ENCODE measurements at places on chromosomes 1 and 21.

DNA sequence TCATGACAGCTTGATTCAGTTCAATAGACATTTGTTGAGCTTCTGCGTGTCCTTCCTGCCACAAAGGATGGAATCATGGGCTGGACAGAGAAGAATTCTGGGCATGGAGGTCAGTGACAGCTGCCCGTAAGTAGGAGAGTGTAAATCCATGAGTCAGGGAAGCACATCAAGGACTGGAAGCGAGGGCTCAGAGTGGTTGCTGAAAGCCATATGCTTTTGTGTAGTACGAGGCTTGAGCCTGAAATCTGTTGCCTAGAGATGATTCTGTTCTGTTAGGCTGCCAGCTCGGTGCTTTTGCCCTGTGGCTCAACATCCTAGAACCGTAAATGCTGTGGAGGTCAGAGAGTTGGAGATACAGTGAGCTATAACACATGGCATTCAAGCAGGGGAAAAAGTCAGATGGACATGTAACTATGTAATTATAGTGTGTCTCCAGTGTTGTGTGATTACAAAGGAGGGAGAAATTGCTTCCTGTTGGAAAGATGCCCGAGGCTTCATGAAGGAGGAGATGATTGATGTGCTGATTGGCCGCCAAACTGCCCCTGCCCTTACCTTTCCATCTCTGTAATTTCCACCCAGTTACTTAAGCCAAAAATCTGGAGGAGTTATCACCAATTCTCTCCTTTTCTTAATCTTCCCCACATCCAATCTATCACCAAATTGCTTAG, 92.8 kb upstream of the CACNA1E start:
- peak; percentile 80 for DNase-seq

- DNase-seq: no peak
Measured at GRCh38 chr1:216356945-216357344, 66.3 kb downstream of the USH2A start.

DNA sequence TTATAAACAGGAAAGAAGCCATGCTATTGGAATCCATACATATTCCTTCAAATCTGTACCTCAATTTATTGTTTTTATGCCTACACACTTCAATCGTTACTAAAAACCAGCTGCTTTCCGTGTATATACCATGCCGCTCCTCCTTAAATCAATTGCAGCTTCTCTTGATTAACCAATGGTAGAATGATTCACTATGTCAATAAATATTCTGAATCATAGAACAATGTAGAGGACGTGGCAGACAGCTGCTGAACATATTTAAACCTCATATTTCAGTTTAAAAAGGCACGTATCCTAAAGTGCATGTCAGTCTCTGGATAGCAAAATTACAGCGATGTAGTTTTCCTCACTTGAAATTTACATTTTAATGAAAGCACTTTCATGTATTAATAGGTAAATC, 100.4 kb downstream of the MRPL39 start:
- no peak for DNase-seq

- DNase-seq: no peak
Measured at GRCh38 chr1:43266881-43267280, 2.9 kb upstream of the TMEM125 start.

DNA sequence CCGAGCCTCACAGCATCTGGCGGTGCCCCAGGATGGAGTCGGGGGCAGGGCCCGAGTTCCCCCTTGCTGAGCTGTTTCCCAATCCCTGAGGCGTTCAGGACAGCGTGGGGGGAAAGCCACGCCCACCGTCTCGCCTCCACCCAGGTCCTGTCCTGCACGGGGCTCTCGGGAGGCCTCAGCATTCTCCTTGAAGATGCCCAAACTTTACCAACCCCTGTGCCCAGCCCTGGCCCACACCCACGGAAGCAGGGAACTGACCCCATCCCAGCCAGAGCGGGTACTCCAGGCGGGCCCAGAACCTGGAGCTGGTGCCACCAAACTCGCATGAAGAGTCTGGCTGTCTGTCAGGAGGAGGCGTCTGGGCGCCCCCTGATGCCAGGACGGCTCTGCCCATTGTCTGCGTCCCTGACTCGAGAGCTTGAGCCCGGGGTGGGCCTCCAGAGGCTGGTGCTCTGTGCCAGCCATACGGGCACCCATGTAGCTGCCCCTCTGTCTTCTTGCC, 35.3 kb upstream of the POFUT2 start:
- no peak for DNase-seq

DNA sequence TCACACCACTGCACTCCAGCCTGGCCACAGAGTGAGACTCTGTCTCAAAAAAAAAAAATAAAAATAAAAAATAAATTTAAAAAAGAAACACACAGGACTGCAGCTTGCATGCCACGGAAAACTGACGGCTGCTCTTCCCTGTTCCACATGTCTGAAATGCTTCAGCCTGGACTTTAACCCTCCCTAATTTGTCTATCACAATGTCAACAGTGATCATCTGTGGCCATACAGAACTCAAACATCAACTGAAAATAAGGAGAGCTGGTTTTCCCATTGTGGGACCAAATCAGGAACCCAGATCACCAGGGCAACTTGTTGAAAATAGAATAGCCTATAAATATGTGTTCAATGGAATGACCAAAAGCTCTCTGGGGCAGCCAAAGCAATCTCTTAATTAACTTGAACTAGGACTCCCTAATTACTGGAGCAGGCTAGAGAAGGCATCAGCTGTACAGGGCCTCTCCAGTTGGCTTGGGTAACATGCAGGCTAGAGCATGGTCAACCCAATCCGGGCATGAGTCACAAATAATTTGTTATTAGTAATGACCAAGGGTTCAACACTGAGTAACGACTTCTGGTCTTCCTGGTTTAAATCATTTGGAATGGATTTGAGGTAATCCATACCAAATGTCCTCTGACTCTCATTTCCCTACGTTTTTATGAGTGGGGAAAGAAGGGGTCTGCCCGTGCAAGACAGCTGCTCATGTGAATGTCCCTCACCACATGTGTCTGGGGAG, 62.7 kb upstream of the KAZN start:
- no peak for DNase-seq

- DNase-seq: no peak
Measured at GRCh38 chr1:2251786-2252185, 23.7 kb downstream of the SKI start.

DNA sequence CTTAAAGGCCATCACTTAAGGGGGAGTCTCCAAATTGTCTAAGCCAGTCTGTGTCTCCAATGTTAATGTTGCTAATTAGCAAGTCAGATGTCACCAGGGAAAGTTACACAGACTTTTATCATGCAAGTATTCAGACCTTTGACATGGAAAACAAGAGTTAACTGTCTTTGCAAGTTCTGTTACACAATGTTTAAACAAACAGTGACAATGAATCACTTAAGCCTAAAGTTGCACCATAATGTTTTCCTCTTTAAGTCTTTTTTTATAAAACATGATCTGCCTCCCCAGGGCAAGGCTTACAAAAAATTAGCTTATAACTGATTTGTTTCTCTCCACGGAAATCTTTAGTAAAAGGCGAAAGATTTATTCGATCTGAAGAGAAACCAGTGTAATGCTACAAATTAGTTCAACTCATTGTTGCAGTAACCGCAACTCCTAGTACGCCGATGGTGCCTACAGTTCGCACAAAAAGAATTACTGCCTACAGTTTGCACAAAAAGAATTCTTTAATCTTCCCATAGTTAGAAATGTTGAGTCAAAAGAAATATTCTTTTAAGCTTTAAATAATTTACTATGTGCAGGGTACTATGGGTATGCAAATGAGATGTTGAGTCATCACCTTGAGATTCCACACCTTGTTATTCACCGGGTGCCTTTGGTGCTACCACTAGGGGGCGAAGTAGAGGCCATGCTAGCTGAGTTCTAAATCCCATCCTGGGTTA, 45.3 kb downstream of the HHAT start:
- DNase-seq: peak; percentile 49

DNA sequence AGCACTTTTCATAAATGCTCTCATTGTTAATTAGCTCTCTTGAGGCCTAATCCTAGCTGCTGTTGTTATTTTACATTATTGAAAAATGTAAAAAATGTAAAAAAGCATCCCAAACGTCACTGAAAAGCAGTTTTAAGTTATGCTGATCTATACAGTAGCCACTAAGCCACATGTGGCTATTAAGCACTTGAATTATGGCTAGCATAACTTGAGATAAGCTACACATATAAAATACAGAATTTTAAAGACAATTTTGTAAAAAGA, 18.4 kb upstream of the DNASE2B start:
- DNase-seq: no peak

GRCh38 chr1:213138391-213138790, 87.3 kb downstream of the RPS6KC1 start:
- DNase-seq: no peak

GRCh38 chr1:88648706-88649105, 35.4 kb upstream of the PKN2 start:
- no peak for DNase-seq

DNA sequence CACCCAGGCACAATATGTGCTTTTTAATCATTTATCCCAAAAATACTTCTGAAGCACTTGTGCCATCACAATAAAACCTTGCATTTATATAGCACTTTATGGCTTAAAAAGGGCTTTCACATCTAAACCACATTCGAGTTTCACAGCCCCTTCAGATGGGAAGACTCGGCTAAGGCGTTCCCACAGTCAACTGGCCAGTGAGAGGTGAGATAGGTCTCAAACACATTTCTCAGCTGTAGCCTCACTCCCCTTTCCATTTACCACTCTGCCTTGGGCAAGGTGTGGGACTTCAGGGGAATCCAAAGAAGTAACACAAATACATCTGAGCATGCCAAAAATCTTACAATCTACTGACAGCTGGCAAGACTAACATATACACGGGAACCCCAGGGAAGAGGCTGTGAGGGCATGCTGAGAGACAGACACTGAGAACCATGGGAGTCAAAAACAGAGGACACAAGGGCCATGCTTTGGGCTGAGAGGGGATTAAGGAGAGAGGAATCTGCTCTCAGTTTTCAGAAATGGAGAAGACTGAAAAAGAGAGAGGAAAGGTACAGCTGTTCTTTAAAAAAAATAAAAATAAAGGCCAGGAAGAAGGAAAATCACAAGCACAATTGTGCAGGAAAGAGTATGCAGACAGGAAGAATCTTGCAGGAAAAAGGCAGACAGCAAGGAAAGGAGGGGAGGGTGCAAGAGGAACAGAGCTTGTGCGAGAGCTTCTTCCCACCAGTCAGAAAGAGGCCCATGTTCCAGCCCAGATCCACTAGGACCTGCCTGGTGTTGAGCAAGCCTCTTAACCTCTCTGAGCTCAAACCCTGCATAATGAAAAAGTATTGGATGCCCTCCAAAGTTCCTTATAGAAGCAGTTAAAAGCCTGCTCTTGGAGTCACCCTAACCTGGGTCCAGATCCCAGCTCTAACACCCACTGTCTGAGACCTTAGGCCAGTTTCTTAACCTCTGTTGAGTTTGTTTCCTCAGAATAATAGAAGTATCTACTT, 73.5 kb downstream of the JAK1 start:
- no peak for DNase-seq

DNA sequence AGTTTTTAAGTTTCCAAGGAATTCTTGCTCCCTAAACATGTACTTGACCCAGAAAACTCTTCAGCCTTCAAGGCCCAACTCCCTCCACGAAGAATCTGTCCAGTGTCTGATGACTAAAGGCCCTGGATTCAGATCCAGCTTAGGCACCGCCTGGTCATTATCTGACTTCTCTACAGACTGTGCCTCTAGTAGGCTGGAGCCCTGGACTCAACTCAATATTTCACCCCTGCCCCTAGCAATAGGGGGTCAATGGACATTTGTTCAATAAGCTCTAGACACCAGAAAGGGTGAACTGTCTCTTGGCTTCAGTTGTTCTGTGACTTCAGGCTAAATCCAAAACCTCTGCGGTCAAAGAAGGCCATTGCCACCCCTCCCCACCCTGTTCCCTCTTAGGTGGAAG, 34.5 kb downstream of the NUAK2 start:
- no peak for DNase-seq

GRCh38 chr1:156356875-156357534, 12.0 kb upstream of the RHBG start:
- peak; percentile 84 for DNase-seq

DNA sequence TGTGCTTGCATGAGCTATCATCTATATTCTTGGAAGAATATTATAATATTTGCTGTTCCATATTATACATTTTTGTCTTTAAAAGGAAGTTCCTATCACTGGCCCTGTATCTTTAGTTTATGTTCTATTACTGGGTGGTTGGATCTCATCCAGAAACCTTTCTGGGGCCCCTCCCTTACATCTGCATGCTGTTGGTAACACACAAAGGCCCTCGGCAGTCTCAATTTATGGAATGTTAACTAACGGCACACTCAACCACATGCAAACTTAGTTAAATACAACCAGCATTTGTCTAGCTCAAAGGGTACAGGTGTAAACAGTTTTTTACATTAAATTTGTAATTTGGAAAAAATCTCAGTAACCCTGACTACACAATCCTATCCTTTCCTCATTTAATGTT, 9.7 kb upstream of the HYI start:
- DNase-seq: no peak

DNA sequence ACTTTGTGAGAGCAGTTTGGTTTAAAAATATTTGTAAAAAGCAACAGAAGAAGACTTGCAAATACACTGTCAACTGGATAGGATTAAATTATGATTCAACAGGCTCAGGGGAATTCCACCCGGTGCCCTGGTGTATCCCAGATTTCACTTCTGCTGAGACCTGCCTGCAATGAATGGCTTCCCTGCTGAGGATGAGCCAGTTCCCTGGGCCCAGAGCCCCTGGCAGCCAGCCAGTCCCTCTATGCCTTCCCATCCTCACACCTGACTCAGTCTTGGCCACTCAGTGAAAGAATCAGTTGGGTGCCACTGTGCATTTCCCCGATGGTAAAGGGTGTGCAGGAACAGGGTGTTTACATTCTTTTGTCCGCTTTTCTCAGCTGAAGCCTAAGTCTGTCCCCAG, 64.4 kb downstream of the KCTD3 start:
- no peak for DNase-seq

GRCh38 chr1:94666797-94667196, 125.2 kb upstream of the F3 start:
- DNase-seq: no peak

- peak; percentile 29 for DNase-seq
Measured at GRCh38 chr1:229434641-229435051, 752 bp upstream of the ACTA1 start.

GRCh38 chr1:51675177-51675780, 58.4 kb downstream of the OSBPL9 start:
- DNase-seq: no peak

DNA sequence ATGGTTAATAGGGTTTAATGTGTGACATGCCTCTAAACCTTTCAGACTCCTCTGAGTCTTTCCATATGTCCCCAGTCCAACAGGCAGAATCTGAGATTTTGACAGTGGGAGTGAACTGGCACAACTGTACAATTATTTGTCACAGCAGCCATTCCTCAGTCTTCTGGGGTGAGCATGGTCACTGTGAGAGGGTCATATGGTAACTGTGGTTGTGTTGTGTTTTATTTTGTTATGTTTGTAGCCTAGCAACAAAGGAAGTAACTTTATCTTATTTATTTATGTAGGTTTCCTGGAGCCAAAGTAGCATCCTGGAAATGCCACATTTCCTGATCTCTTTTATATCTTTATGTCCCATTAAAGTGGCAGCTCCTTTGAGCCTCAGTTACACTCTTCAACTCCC, 1067.9 kb downstream of the TTLL7 start:
- no peak for DNase-seq

All from NCI-H1436 (cell line).